ENCODE measurements at places on chromosomes 16 and 17.

DNA sequence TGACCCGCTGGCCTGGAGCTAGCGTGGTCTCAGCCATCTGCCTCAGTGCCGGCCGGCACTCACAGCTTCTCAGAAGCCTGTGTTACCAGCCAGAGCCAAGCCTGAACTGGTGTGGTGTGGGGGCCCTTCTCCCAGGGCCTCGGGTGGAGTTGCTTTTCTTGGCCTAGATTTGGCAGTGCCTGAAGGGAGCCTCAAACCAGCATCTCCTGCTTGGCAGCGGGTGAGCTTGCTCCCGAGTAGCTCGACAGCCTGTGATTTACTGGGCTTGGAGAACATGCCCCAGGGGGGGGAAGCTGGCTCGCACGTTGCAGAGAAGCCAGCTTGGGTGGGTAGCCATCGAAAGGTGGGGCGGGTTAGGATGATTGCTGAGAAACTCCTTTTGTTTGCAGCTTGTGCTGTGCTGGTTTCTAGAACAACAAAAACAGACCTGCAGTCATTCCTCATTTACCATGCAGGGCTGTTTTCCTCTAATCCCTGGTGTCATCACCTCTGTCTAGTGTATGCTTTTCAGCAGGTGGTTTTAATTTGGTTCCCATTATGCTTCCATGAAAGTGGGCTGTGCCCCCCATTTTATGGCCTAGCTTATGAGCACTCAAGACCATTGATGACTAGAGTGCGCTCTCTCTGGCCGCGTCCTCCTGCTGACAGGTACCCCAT, 42.2 kb downstream of the TBCD start:
- no peak for DNase-seq

DNA sequence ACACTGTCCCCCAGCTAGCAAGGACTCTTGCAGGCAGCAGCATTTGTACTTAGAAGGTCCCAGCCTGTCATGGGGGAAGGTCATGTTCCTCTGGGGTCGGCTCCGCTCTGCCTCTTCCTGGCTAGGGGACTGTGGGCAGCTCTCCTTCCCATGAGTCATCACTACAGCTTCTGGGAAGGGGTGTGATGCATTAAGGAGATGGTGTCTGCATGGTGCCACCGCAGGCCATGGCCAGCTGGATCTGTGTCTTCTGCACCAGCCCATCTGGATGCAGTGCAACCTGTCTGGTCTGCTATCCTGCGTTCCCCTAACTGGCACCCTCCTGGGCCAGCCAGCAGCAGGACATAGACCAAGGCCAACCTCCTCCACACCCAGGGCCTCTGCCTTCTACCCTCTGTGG, 6.3 kb downstream of the STARD3 start:
- no peak for DNase-seq

DNA sequence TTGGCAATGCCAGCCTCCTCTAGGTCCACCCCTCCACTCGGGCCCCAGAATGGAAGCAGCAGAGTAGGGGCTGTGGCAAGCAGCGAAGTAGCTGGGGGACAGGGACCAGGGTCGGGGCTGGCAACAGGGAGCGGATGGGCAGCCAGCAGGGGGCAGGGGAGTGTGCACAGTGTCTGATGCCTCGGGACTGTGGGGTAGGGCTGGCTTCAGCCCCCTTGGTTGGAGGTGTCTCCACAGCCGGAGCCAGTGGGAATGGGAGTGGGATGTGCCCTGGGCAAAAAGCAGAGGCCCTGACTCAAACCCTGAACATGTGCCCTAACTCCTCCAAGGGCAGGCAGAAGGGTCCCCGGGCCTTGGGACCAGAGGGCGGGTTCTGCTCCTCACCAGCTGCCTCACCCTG, 18.5 kb upstream of the ARHGAP27 start:
- DNase-seq: no peak

DNA sequence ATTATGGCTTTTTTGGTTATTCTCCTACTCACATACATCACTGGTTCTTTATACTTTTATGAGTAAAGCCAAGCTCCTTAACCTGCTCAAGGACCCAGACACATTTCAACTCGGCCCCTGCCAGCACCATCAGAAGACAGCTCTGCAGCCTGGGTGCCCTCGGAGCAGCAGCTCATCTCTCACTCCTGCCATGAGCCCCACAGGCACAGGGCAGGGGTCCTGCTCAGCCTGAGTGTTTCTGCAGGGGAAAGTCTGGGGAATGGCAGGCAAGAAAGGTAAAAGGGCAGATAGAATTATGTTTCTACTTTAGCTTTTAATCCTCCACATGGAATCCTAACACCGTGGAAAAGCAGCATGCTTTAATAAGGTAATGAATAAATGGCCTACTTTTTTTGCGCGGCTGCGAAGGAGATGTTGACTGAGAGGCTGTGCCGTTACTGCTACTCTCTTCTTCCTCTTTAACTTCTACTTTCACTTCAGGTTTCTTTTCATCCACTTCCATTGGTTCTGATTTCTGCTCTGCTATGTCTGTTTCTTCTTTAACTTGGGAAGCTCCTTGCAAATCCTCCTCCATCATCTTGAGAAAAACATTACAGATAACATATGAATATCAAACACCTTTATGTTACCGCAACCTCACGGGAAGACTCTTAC, 50.1 kb upstream of the TRAP1 start:
- no peak for DNase-seq

DNA sequence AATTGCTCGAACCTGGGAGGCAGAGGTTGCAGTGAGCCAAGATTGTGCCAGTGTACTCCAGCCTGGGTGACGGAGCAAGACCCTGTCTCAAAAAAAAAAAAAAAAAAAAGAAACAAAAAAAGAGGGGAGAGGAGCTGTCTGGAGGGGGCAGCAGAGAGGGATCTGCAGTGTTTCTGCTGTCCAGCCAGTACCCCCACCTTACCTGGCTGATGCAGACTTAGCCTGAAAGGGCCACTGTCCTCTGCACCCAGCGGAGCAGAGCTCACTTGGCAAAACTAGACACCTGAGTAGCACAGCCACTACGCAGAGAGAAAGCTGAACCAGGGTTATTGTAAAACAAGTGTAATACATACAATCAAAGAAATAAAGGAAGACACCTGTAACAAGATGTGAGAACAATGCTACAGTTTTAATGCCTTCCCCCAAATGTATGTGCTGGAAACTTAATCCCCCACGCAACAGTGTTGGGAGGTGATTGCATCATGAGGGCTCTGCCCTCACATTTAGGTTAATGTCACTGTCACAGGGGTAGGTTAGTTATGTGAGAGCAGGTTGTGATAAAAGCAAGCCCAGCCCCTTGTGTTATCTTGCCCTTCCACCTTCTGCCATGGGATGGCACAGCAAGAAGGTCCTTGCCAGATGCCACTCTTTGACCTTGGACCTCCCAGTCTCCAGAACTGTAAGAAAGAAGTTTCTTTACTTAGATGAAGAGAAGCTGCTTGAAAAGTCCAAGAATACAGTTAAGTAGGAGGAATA, 211.2 kb downstream of the RPTOR start:
- no peak for DNase-seq

DNA sequence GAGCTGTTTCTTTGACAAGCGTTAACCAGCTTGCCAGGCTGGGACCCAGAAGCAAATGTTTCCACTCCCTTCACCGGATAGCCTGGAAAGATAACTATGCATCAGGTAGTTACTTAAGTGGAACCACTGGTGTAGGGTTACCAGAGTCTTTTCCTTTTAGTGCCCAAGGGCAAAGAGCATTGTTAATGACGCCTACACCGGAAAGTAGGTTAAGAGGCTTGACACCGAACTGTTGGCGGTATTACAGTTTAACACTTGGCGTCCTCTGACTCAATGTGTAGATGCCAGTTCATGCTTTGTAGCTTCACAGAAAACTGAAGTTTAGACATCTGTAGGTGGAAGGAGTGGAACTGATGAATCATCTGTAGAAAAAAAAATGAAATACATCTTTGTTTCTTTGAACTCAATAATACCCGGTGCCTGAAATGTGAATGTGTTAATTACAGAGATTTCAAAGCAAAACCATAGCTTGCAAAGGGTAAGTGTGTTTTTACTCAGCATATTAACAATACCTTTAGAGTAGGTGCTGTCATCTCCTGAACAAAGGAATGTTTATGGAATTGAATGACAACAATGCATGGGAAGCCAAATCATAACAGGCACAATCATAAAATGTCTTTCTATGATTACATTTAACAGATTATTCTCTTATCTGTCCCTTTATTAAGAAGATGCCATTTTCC, 426.7 kb upstream of the SALL1 start:
- no peak for DNase-seq

DNA sequence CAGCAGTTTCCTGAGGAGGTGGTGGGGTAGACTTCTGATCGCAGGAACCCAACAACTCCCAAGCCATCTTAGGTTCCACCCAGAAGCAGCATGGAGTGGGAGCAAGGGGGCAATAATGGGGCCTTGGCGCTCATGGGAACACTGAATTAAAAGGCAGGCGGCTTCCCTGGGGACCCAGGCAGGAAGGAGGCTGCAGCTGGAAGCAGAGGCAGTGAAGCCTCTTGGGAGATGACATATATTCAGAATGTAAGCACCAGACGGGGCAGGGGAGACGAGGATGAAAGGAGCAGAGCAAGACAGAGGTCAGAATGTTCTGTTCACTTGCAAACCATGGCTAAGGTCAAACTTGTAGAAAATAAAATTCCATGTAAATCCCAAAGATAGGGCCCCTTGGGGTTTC, 2.9 kb downstream of the HIGD1B start:
- no peak for DNase-seq

- no peak for DNase-seq
Measured at GRCh38 chr17:60496041-60496440, 30.0 kb downstream of the APPBP2 start.

- DNase-seq: no peak
Measured at GRCh38 chr17:78469443-78469842, 91.0 kb downstream of the PGS1 start.

- DNase-seq: no peak
Measured at GRCh38 chr16:31714903-31715504, 158.6 kb upstream of the ZNF267 start.

DNA sequence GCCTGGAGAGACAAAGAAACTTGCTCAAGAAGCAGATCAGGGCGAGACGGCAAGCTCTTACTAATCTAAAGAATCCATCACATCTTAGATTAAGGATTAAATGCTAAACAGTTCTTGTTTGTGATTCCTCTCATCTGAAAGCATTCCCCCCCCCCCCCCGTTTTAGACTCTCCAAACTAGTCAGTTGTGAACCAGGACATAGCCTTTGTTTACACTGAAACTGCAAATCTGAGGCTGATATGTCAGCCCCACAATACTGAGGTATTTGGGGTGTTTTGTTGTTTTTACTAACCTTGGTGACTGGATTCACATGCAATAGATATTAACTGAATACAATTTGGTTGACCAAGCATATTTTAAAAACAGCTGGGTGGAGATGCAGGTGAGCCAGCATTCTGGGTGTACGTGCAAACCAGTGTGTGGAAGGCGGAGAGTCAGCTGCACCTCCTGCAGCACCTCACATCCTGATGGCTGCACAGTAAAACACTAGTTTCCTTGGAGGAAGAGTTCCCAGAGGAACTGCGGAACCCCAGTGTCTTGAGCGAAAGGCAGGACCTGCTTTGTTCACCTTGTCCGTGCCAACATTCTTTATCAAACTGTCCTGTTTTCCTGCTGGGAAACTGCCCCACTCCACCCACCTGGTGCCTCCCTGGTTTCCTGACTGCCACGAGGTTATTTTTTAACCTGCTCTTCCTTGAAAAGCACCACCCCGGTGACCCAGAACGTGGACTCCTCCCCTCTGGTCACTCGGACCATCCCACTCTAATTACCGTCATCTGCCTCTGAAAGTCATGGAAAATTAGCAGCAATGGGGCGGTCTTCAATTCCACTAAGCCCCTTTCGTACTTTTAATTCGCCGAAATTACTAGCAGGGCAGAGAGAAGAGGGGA, 1.2 kb upstream of the YPEL2 start:
- no peak for DNase-seq

- no peak for DNase-seq
Measured at GRCh38 chr16:54335230-54335629, 48.6 kb upstream of the IRX3 start.

- DNase-seq: no peak
Measured at GRCh38 chr17:61456061-61456681, 3.9 kb downstream of the TBX4 start.

DNA sequence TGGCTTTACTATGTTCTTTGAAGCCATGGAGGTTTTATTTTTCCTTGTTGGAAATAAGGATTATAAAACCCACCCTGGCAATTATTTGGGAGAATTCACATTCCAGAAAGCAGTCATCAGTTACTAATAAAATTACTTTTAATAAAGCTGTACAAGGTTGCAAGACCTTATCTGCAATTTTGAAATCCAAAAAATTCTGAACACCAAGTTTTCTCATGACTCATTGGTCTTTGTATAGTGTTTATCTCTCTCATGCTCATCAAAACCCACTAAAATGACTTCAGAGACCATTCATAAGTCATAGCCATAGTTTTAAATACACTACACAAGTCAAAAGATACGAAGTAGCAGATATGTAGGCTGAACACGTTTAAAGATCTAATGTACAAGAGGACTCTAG, 6.0 kb upstream of the KRT38 start:
- no peak for DNase-seq

DNA sequence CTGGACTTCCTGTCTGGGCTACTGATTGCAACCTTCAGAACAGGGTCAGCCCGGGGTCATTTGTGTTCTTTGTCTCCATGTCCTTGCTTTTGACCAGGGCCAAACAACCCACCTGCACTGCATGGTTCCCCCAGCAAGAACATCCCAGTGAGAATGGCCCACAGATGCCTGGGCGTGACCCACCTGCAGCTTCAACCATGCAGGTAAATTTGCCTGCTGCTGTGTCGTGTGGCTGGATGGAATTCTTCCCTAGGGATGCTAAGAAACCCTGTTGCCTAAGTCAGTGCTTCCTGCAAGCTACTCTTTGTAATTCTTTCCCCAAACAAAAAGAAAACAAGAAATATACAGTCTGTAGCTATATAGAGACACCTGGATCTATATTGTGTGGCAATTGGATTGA, 12.5 kb downstream of the CDH13 start:
- no peak for DNase-seq

DNA sequence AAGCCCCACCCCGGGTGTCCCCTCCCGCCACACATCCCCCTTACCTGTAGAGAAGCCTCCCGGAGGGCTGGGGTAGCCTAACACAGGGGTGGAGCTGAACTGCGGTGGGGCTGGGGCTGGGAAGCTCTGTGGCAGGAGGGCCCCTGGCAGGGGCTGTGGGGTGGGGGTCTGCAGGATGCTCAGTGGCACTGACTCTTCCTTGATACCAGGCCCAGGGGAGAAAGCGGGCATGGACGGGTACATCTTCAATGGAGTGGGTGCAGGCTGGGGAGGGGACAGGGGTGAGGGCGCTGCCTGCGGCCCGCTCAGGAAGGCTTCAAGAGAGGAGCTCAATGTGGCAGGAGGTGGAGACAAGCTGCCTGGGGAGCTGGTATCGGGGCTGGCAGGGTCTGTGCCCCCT, 16.7 kb downstream of the SREBF1 start:
- no peak for DNase-seq

GRCh38 chr16:73354434-73354833, 306.5 kb upstream of the ZFHX3 start:
- DNase-seq: no peak

Measured in activated T-helper 1 cell treated with anti-CD3 and anti-CD28 coated beads, Interleukin-2, amount 50 U/mL, for 16 hours (primary cell).